ENCODE measurements at places on chromosomes 12 and 14.

DNA sequence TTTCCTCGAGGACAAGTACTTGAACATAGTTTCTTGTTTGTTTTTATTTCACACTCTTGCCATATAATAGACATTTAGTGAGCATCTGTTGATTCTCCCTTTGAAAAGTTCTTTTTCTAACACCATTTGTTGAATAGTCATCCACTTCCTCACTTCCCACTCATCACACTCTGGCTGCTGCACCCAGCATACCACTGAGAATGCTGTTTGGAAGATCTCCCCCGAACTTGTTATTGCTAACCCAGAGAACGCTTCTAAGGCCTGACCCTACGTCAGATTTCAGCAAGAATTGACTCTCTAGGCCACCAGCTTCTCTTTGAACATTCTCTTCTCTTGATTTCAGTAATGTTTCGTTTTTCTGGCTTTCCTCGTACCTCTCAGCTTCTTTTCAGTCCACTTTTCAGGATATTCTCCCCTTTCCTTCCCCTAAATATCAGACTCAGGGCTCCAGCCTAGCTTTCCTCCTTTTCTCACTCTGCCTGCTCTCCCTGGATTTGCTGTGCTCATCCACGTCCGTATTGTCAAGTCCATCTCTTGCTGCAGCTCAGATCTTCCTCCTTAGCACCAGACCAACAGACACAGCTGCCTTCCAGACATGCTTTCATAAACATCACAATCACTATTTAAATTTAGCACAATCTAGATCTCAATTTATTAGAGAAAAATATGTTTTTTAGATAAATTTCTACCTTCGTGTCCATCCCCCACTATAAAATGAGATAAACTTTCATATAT, 94.0 kb upstream of the SLC38A4 start:
- no peak for DNase-seq

DNA sequence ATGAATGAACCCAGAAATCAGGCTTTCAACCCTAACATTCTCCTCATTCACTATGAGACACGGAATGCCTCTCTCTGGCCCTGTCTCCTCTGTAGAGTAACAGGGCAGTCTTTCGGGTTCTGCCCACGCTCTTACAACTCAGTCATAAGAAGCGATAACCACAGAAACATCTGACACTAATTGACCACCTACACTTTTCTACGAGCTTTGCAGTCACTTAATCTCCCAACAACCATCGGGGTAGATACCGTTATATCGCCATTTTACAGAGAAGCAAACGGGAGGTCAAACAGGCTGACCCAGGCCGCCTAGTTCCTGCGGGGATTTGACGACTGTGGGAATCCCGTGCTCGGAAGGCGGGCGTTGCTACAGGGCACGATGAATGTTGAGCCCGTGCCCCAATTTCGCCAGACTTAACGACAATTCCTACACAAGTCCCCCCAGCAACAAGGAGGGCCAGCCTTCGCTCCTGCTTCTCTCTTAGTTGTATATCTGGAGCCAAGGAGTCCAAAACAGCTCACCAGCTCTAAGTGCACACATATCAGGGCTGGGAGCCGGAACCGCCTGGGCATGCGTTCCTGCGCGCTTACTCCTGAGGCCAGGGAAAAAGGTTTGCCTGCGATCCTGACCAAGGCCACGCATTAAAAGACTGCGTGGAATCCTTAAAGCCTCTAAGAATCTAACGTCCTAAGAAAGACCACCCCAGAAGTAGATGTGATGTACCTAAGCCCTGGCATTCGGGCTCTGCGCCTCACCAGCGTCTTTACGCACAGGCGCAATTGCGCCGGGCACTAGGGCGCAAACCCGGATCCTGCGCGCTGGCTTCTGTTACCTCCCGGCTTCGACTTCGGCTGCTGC, 38.7 kb upstream of the TBX5 start:
- DNase-seq, result no peak

DNA sequence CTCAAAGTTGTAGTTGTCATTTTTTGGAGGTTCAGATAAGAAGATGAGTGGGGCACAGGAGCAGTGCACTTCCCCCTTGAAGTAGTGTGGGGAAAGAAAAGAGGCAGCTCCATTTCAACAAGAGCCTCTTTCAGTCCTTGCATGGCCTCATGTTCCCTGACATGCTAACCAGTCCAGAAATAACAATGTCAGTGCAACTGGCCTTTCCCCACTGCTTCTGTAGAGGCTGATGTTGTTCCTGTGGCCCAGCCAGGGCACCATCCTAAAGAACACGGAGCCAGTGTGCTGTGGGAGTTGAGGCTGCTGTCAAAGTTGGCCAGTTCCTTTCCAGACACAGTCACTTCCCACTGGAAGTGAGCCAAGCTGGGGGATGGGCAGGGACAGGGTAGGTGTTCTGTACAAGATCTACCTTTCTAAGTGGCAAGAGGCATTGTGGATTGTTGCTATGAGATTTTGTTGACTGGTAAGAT, 77.7 kb upstream of the SLC38A2 start:
- no peak for DNase-seq

- no peak for DNase-seq
Observed at GRCh38 chr12:10612984-10613348, 443 bp downstream of the MAGOHB start.

GRCh38 chr12:32273063-32273522, 126.3 kb upstream of the FGD4 start:
- DNase-seq, result no peak

Data from stimulated activated CD4-positive, alpha-beta T cell treated with anti-CD3 and anti-CD28 coated beads, Interleukin-12 subunit alpha, Interleukin-12 subunit beta, amount 100 ng/mL, for 24 hours (primary cell).